Right hindlimb (tissue), 1 donor: ENCODE measurements at places on chromosomes 2 and 18.
A peak's percentile ranks its signal among the peaks of the same experiment; 100 is the strongest.

GRCh38 chr2:126880817-126881216 lies 17.9 kb upstream of the TEX51 start:
- no peak for DNase-seq

DNA sequence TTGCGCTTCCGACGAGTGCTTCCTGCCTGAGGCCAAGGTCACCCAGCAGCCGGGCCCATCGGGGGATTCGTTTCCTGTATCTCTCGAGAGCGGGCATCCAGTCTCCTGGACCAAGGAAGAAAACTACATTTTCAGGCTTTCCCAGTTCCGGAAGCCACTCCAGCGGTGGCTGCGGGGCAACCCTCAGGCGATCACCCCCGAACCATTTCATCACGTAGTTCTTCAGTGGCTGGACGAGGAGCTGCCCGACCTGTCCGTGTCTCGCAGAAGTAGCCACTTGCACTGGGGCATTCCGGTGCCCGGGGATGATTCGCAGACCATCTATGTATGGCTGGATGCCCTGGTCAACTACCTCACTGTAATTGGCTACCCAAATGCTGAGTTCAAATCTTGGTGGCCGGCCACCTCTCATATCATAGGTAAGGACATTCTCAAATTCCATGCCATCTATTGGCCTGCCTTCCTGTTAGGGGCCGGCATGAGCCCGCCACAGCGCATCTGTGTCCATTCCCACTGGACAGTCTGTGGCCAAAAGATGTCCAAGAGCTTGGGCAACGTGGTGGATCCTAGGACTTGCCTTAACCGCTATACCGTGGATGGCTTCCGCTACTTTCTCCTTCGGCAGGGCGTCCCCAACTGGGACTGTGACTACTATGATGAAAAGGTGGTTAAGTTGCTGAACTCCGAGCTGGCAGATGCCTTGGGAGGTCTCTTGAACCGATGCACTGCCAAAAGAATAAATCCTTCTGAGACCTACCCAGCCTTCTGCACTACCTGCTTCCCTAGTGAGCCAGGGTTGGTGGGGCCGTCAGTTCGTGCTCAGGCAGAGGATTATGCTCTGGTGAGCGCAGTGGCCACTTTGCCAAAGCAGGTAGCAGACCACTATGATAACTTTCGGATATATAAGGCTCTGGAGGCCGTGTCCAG lies 1.0 kb downstream of the MARS2 start:
- no peak for DNase-seq

DNA sequence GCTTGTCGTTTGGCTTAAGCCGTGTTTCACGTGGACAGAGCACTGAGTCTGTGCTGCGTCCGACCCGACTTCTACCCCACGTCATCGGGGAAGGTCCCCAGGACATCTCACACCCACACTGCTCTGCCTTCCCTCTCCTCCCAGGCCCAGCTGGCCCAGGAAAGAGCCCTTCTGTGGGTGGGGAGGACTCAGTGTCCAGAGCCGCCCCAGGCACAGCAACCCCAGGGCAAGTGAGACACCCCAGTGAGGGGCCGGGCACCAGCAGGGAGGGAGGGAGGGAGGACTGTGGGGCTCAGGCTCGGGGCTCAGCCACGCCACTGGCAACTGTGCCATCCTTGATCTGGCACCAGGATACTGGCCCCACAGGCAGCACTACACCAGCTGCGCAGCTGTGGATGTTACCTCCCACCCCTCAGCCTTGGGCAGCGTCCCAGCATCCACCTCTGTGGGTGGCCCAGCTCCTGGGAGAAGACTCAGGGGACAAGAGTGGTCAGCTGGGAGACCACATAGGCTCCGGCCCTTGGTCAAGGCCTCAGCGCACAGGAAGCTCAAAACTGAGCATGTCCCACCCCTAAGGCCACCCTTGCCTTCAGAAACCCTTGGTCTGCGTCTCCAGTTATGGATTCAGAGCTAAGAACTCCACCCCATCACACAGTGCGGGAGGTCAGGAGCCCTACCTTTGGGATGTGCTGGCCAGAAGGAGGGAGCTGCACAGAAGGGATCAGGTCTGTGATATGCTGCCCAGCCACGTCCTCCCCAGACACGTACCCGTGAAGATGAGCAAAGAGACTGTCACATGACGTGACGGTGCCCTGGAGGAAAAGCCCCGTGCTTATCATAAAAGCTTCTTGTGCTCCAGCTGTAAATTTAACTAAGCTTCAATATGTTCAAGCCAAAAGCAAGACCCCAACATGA lies 11.7 kb downstream of the PASK start:
- DNase-seq, result no peak

- DNase-seq, result no peak
These were observed 44.6 kb upstream of the GCG start for GRCh38 chr2:162196638-162197037.

- DNase-seq, result peak; percentile 68
These were observed 74.6 kb upstream of the OTOS start for GRCh38 chr2:240214790-240215675.

DNA sequence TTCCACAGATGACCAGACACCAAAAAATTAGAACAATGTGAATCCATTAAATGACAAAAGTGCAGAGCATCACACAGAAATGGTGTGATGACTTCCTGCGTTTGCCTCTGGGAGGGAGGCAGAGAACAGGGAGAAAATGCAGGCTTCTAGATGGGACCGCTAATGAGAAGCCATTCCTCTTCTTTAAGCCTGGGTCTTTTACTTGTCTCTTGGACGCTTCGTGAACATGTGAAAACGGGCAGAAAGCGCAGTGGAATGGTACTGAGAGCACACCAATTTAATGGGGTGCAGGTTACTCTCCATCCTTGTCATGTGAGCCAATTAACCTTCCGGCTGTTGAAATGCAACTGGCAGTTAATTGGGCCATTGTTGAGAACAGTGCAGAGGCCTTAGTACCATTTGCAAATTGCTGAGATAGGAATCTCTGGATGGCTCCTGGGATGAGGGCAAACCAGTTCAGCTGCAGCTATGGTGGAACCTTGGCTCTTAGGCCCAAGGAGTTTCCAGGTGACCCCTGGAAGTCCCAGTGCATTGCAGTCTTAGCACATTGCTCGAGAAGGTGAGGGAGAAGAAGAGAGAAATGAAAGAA lies 210.4 kb upstream of the CXCR4 start:
- DNase-seq, result no peak
